NCI-H2171 (cell line): ENCODE measurements at places on chromosomes 5 and 9.

- DNase-seq: no peak
Observed at GRCh38 chr9:86792136-86792535, 155.2 kb downstream of the GAS1 start.

- no peak for DNase-seq
Observed at GRCh38 chr5:132456987-132457361, 33.6 kb downstream of the IRF1 start.

GRCh38 chr5:122252319-122252718, 59.7 kb upstream of the SNCAIP start:
- no peak for DNase-seq

- DNase-seq: no peak
Observed at GRCh38 chr9:120905315-120906164, 21.1 kb downstream of the TRAF1 start.

DNA sequence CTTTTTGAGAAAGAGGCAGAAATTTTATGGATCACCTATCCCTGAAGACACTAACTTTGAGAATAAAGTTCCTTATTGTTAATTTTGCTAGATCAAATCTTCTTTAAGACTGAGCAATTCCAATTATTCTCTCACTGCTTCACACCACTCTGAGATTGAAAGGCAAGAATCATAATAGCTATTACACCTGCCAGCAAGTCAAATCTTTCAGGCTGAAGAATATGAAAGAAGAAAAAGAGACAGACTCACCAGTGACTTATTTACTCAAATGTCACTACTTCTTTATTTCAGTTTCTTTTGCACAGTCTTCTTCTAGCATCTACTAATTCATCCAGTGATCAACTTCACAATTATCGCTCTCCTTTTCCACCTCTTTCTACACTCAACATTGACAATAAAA, 35.9 kb upstream of the PLPPR1 start:
- DNase-seq: no peak

DNA sequence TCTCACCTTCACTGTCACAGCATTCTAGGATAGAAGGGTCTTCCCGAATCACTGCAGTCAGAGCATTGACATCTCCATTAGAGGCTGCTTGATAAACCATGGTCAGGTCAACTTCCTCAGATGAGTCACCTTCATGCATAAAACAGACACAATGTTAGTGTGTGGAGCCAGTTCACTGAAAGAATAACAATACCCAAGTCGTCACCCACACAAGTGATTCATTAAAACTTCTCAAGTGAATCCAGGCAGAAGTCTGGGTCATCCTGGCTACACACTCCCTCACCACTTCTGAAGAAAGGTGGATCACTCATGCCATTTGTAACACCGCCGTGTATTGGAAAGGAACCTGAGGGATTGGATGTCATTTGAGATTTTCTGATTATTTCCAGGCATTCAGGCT, 49.6 kb downstream of the ANKRD55 start:
- DNase-seq: no peak

- DNase-seq: no peak
Observed at GRCh38 chr5:73126381-73126780, 6.0 kb downstream of the TMEM171 start.

GRCh38 chr9:72046630-72047456, 13.6 kb downstream of the C9orf57 start:
- DNase-seq: no peak

GRCh38 chr5:137938751-137939143, 49.5 kb downstream of the PKD2L2 start:
- DNase-seq: no peak

DNA sequence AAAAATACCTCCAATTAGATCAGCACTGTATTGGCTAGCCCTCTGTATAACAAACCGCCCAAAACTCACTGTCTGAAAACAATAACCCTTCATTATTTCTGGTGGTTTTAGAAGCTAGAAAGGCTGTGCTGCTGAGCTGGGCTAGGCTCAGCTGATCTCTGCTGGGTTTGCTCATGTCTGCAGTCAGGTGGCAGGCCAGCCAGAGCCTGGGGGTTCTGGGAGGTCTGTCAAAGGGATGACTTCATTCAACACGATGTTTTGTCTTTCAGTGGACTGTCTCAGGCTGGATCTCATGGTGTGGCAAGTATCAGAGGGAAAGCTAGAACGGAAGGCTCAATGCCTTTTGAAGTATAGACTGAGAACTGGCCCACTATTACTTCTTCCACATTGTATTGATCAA, 335.1 kb upstream of the DMAC1 start:
- no peak for DNase-seq

GRCh38 chr9:129900263-129901027, 65.2 kb downstream of the USP20 start:
- no peak for DNase-seq

DNA sequence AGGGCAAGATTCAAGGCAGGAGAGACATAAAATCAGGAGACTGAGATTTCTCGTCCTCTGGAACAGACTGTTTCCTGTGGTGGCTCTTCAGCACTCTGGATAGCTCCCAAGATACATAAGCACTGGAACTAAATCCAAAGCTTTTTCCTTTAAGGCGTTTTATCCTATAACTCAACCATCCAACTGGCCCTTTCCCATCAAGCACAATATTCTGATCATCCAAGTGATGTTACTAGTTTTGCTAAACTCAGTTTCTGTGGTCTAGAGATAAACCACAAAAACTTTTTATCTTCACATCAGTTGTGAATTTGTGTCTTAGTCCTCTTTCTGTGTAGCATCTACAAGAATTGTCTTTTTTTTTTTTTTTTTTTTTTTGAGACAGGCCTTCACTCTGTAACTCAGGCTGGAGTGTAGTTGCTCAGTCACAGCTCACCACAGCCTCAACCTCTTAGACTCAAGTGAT, 299.4 kb downstream of the COX7C start:
- DNase-seq: no peak

GRCh38 chr5:1387059-1387755, 42.3 kb upstream of the CLPTM1L start:
- DNase-seq: peak; percentile 52

DNA sequence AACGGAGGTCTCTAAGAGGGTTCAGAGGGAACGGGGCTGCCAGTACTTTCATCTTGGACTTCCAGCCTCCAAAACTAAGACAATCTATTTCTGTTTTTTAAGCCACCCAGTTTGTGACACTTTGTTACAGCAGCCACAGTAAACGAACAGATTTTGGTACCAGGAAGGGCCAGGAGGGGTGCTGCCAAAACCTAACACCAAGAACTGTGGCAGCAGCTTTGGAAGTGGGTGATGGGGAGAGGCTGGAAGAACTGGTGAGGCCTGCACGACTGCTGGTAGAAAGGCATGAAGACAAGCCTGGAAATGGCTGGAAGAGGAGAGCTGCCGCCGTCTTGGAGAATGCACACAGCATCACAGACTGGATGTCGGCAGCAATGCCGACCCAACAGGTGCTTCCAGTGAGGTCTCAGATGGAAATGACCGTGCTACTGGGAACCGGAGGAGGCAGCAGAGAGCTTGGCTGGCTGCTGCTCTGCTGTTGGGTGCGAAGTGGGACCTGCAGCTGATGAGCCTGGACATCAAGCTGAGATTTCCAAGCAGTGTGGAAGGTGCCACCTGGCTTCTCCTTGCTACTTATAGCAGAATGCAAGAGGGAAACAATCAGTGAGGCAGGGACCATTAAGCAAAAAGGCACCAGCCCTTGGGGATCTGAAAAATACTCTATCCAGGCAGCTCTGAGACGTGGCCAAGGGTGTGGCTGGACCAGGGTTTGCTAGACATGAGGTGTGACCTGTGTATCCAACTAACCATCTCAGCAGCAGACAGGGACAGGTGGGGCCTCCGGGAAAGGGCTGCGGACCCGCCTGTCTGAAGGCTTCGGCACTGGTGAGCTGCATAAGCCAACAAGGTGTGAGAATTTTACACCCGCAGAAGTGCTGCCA, 4.7 kb upstream of the TMEM210 start:
- peak; percentile 17 for DNase-seq

DNA sequence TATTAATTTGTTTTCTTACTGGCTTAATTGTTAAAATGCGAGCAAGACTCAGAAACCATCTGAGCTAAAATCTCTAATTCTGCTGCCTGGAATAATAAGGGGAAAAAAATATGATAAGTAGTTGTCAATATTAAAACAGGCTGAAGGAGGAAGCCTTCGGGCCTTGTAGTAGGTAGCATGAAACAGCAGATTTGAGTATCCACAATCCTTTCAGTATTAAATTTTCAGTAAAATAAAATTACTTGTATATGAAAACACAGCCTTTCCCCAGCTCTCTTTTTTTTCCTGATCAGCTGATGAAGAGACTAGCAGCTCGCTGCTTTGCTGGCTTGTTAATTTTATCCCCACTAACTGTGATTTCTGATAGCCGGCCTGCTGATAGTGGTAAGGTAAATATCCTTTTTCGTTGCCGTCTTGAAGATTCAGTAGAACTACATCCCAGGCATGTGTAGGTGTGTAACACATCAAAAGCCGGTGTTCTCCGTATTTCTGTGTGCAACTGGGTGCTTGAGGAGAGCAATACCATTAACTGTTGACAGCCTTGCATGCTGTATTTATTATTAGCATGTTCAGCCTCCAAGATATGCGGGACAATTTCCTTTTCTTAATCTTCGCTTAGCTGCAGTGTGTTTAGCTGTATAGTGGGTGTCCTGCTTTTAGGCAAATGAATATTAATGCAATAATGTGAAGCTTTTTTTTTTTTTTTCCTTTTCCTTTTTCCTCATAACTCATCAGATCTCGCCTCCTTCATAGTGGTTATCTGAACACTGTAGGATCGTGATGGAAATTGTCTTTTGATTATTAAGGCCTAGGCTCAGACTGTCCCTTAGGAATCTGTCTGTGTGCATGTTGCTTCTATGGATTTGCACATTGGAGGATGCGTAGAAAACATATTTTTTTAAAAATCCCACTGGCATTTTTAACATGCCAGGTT, 144.6 kb downstream of the SMARCA2 start:
- DNase-seq: no peak

DNA sequence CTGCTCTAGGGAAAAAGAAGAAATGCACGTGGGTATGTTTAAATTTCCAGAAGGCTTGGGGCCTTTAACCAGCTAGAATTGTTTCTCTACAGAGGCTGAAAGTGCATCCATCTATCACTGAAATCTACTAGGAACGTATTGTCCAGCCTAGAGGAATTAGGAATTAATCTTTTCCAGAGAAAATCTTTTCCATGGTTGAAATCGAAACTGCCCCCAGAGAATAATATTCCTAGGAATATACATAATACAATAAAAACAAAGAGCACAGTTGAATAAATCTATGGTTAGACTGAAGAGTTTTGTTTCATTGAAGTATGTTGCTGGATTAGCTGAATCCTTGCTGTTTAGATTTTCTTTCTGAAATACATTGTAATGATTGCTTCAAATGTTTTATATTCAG, 378.5 kb downstream of the PLK2 start:
- DNase-seq: no peak

DNA sequence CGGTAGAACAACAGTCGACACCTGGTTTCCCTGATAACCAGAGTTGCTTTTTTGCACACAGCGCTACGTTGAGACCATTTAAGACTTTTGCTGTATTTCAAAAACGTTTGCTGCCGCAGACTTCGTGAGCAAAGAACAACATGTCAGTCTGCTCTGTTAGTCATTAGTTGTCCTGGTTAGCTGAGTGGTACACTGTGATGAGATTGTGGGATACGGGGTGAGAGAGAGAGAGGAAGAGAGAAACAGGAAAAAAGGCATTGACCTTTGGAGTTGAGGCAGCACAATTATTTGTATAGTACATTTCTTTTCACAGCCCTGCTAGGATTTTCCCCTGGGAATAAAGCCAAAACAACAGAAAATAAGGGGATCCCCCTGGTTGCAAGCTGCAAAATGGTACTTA, 306.1 kb upstream of the WWC1 start:
- DNase-seq: no peak

DNA sequence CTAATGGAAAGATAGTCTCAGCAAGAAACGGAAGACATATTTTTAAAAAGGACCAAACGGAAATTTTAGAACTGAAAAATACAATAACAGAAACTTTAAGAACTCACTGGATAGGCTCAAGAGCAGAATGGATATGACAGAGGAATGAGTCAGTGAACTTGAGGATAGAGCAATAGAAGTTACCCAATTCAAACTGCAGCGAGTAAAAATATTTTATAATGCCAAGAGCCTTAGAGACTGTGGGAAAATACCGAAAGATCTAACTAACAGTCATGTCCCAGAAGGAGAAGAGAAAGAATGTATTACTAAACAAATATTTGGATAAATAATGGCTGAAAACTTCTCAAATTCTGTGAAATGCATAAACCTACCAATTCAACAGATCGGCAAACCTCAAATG, 40.8 kb downstream of the ADAMTS2 start:
- no peak for DNase-seq

DNA sequence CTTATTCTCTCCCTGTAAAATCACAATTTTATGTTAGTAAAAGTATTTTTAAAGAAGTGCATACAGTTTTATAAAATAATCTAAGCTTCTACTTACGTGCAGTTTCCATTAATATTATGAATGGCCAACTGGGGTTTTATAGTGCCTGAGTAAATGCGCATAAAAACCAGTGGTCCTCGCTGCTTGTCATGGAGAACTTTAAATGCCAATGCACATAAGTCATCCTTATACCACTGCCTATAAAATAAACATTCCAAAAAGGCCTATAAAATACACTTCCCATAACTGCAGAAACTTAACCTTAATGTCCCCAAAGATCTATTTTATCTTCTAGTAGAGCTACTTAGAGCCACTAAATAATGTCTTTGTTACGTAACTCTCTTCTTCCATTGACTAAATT, 28.5 kb downstream of the GFM2 start:
- no peak for DNase-seq

DNA sequence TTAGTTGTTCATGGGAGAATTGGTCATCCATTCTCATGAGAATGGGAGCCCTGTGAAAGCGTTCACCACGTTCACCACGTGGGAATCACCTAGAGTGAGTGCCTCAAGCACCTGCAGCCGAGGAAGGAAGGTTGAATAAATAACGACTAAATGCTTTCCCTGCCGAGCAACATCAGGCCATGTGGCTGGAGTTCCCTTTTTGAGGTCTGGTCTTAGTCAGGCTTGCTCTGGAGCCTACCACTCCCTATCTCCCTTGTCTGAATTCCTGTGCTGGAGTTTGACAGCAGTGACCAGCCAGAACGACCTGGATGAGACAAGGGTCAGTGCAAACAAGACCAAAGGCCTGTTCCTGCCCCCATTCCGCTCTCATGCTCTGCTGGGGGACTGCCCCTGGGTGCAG, 28.5 kb downstream of the KCNMB1 start:
- no peak for DNase-seq

DNA sequence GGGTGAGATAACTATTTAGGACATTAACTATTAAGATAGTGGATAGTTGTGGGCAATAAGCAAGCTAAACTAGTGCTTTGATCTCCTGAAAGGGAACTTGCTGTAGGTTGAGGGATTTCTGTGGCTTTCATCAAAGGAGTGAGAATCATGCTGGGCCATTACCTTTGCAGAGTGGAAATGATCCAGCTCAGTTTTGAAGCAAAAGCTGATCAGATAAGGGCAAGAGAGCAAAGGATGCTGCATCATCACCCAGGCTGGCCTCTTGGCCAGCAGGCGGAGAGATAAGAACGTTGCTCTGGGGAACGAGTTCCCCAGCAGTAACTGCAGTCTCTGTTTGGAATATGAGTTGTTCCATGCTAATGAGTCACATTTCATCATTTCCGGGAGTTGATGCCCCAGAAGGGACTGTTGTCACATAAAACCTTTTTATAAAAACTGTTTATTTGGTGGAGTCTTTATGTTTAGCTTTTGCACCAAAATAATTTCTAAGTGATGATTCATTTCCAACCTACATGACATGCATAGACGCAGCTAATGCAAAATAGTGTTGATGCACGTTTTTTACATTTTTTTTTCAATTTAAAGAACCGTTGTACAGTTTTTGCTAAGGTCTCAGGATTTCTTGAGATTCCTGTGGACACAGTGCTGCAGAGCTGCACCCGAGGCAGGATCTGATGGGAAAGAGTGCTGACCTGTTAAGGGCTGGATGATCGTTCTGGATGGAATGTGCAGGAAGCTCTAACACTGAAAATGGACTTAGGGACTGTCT, 99.3 kb downstream of the ACTBL2 start:
- no peak for DNase-seq
